ENCODE measurements at places on chromosomes 5 and 9. TPM values are rescaled to one million over a fixed set of nuclear protein-coding genes. Genes with fewer than 3 reads are reported as not detected.

Gene ADAMTSL2
- 0.31 TPM for polyA plus RNA-seq

Gene PTPN3
- 7.8 TPM for polyA plus RNA-seq

Gene NEUROG1
- not detected for polyA plus RNA-seq

Gene PKD2L2
- 0.11 TPM for polyA plus RNA-seq

DNA sequence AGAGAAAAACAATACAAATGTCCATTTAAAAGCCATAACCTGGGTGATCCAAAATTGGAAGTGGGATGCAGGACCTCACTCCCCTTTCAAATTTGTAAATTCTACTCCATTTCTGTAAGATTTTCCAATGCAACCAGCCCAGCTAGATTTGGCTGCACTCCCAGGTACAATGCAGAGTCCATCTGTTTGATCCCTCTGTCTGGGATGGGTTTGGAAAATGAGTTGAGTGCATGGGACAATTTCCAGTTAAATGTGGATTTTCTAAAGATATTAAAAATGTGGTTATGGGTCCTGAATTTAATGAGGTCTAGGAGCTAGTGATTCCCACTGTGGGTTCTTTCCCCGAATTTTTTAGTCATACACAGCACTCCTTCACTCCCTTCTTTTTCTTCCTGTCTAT is 104.0 kb upstream of the ATP10B start:
- no peak overlapping the region for H3K4me3 ChIP-seq
- no peaks in the 10 kb centered on the region for H3K27me3 ChIP-seq
- no peak for DNase-seq
- H3K4me1 ChIP-seq = no peaks in the 10 kb centered on the region

GRCh38 chr5:150352244-150353031 is 5.1 kb upstream of the TCOF1 start:
- no peak overlapping the region for H3K27ac ChIP-seq
- H3K36me3 ChIP-seq = no peaks in the 10 kb centered on the region
- no peaks in the 10 kb centered on the region for H3K27me3 ChIP-seq
- H3K4me3 ChIP-seq = no peak overlapping the region
- DNase-seq = no peak

GRCh38 chr9:123169926-123170325 is 98.5 kb downstream of the STRBP start:
- no peak for DNase-seq
- H3K27ac ChIP-seq = no peak overlapping the region
- H3K4me3 ChIP-seq = no peak overlapping the region
- peaks cover 5% of the 10 kb centered on the region for H3K36me3 ChIP-seq
- H3K4me1 ChIP-seq = no peaks in the 10 kb centered on the region
- no peaks in the 10 kb centered on the region for H3K27me3 ChIP-seq
